Stimulated activated CD8-positive, alpha-beta memory T cell treated with anti-CD3 and anti-CD28 coated beads, Interleukin-7, amount 100 ng/mL, for 24 hours (primary cell): ENCODE measurements at places on chromosomes 16 and 17.

- DNase-seq, result no peak
Measured at GRCh38 chr17:74746376-74746775, 2.1 kb upstream of the NHERF1 start.

- no peak for DNase-seq
Measured at GRCh38 chr16:23950291-23950894, 114.6 kb downstream of the PRKCB start.

GRCh38 chr16:4954714-4955113 lies 3.4 kb upstream of the SEC14L5 start:
- DNase-seq, result no peak

GRCh38 chr16:80804526-80805383 lies at the start of gene CDYL2:
TSS of gene CDYL2 (minus strand) at chr16:80804598. CDS start at chr16:80804173, 425 bp downstream.
- DNase-seq, result no peak

DNA sequence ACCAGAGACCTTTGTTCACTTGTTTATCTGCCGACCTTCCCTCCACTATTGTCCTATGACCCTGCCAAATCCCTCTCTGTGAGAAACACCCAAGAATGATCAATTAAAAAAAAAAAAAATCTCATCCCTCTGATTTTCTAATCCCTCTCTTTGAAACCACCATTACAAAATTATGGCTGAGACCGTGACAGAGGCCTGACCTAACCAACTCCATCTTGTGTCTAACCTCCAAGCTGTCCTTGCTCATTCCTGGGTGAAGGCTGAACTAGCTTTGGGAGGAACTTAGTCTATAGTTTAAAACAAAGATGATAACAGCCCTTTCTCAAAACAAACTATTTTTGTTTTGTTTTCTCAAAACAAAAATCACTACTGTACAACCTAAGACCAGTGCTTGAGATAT lies 474.5 kb downstream of the TMEM114 start:
- DNase-seq, result no peak

GRCh38 chr17:76036497-76037261 lies 9.6 kb upstream of the EVPL start:
- DNase-seq, result no peak

- DNase-seq, result no peak
Measured at GRCh38 chr16:78920621-78921020, 679.9 kb downstream of the MAF start.

GRCh38 chr17:4187076-4187475 lies 44.1 kb downstream of the CYB5D2 start:
- no peak for DNase-seq

- DNase-seq, result no peak
Measured at GRCh38 chr17:43697937-43698336, 36.2 kb upstream of the MEOX1 start.

- no peak for DNase-seq
Measured at GRCh38 chr16:76346210-76346609, 69.0 kb downstream of the CNTNAP4 start.

GRCh38 chr17:18859256-18859655 lies 1.3 kb downstream of the PRPSAP2 start:
- no peak for DNase-seq

- no peak for DNase-seq
Measured at GRCh38 chr17:31917065-31917529, 15.6 kb upstream of the UTP6 start.

- no peak for DNase-seq
Measured at GRCh38 chr17:66364990-66365490, 62.6 kb downstream of the PRKCA start.

GRCh38 chr17:6514371-6514770 lies 42.0 kb downstream of the PITPNM3 start:
- DNase-seq, result no peak

- DNase-seq, result no peak
Measured at GRCh38 chr17:75094871-75095399, 7.2 kb downstream of the SLC16A5 start.

DNA sequence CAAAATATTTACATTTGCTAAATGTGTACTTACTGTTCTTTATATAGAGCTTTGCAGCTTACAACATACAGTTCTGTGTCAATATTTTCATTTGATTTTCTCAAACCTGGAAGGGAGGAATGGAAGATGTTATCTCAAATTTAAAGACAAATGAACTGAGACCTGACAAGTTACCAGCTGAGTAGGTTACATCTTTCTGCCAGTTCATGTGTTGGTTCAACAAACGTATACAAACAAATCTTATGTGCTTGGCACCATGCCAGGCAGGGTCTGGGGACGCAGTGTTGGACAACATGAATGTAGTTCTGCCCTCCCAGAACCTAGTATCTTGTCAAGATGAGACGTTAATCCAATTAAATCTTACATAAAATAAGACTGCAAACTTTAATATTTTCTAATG lies 507.5 kb upstream of the HSBP1 start:
- DNase-seq, result no peak

DNA sequence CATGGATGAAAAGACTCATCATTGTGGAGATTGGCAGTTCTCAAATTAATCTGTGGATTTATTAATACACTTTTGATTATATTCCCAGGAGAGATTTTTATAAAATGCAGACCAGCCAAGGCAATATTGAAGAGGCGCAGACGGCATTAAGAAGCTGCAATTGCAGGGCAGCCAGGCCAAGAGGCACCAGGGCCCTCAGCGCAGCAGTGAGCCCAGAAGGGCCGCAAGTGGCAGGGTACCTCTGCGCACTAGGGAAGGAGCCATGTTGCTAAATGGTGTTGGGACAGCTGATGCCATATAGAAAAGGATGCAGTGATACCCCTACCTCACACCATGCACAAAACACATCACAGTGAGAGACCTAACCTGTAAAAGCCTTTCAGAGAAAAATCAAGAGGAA lies 36.6 kb upstream of the CHMP6 start:
- DNase-seq, result no peak

DNA sequence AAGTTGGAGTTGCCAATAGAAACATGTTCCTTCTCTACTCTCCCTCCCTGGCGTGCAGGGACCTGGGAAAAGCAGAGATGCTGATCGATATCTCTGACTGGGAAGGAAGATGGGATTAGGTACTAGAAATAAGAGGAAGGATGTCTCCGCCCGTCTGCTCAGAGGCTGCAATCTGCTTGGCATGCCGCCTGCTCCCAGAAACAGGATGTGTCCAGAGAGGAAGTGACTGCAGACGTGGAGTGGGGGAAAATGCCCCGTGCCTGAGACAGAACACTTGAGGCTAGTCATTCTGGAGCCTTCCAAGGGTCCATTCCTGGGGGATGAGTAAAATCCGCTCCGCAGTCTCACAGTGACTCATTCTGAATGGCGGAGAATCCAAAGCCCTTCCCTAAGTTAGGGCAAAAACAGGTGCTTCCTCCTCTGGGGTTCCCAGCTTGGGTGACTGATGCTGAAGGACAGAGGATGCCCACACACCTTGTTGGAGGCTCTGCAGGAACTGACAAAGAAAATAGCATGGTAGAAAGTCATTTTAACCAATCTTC lies 45.0 kb upstream of the SMURF2 start:
- DNase-seq, result no peak

DNA sequence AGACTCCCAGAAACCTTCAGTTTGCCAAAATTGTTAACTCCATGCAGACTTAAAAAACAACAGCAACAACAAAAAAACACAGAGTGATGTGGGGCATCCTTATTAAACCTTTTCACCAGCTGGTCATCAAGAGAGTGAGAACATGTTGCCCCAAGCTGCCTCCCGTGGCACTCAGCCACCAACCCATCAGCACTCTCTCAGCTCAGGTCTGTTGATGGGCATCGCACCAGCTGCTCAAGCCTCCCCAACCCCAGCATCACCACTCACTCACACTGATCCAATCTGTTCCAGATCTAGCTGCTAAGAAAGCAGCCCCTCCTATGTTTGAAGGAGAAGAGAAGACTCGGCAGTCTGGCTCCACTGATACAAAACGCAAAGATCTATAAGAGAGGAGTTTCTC lies 46.8 kb downstream of the SLC39A11 start:
- DNase-seq, result no peak

- DNase-seq, result no peak
Measured at GRCh38 chr16:81448154-81449131, 3.8 kb downstream of the CMIP start.

DNA sequence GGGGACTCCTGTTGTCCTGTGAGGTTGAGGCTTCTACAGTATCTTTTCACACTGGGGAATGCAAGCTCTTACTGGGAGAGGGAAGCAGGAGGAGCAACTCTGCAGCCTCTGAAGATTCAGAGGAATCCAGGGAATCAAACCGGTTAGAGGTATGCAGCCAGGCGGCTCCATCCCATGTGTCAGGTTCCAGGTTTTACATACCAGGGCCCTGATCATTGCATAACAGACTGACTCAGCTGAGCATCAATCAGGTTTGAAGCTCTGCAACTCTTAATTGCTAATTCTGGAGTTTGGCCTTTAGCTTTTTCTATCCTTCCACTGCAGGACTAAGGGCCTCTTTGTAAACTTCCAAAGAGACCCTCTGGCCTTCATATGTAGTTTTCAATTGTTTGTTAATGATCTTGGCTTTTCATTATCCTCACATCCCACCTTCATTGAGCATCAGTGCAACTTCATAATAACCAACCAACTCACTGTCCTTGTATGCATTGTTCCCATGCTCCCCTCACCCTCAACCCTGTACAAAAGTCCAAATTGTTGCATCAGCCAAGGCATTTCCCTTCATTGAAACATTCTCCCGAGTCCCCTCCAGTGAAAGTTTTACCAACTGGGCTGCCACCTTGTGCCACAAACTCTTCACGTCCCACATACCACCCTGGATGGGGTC lies 59.7 kb upstream of the DHX40 start:
- DNase-seq, result no peak

- DNase-seq, result no peak
Measured at GRCh38 chr17:40041196-40041595, 13.0 kb downstream of the MED24 start.

- no peak for DNase-seq
Measured at GRCh38 chr17:27206447-27206846, 87.5 kb upstream of the WSB1 start.
